H7 (cell line): ENCODE measurements at places on chromosomes 7 and 10. TPM values are rescaled to one million over a fixed set of nuclear protein-coding genes. Genes with fewer than 3 reads are reported as not detected.
A peak's percentile ranks its signal among the peaks of the same experiment; 100 is the strongest.

VIPR2 gene
- total RNA-seq: 2.5 and 3.5 TPM in 2 replicates

WEE2 gene
- 0.76 TPM in 1 of 2 replicates, not detected in the other for total RNA-seq

SFTPD gene
- total RNA-seq: 0.21 and 1.5 TPM in 2 replicates

ICA1 gene
- 5.4 and 11.8 TPM in 2 replicates for total RNA-seq

- no peak for DNase-seq
Measured at GRCh38 chr10:69626826-69627225, 3.2 kb upstream of the FAM241B start.

DNA sequence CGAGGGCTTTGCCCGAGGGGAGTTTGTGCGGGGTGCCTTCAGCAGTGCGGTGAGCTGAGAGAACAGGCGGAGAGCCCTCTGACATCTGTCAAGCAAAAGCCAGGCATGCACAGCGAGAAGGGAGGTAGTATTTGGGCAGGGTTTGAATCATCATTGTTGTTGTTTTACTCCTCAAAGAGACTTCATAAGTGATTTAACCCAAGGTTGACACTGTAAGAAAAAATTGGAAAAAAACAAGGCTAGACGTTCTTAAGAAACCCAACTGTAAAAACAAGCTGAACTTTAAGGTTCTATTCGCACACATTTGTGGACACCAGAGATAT, 1.3 kb downstream of the ADAM22 start:
- no peak for DNase-seq

GRCh38 chr10:89147256-89147655, 59.9 kb downstream of the CH25H start:
- no peak for DNase-seq

DNA sequence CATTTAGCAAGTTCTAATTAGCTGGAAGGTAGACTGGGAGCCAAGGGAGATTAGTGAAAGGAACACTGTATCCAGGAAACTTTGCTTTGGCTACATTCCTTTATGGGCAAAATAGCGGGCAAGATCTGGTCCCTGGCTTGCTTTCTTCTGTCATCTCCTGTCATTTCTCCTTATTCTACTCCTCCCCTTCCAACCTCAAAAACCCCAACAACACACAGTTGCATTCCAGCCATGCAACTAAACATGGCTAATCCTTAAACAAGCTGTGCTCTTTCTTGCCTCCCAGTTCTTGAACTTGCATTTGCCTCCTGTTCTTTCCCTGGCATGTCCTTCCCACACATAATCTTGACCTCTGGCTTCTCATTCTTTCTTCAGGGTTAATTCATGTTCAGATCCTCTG, 59.5 kb upstream of the CDCA7L start:
- DNase-seq: no peak

DNA sequence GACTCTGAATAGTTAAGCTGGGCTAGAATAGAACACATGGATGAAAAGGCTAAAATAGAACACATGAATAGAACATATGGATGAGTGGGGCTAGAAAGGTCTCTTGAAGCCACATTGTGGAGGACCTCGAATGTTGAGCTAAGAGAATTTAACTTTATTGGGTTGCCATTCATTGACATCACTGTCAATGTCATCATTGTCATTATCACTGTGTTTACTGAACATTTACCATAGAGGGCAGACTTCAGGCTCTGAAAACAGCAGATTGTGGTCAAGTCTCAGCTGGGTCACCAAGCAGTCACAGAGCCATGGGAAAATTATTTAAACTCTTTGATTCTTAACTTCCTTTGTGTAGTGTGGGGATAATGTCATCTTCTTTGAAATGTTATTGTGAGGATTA, 80.4 kb downstream of the WDFY4 start:
- no peak for DNase-seq

- no peak for DNase-seq
Measured at GRCh38 chr10:108500396-108500795, 1335.9 kb upstream of the SORCS1 start.

GRCh38 chr10:31836569-31837406, 91.8 kb downstream of the ARHGAP12 start:
- peak; percentile 39 for DNase-seq
